IPS DF 19.7 (cell line): ENCODE measurements at places on chromosomes 13 and 19.

- no peak for DNase-seq
Observed at GRCh38 chr13:39016787-39017186, 21.1 kb downstream of the PROSER1 start.

DNA sequence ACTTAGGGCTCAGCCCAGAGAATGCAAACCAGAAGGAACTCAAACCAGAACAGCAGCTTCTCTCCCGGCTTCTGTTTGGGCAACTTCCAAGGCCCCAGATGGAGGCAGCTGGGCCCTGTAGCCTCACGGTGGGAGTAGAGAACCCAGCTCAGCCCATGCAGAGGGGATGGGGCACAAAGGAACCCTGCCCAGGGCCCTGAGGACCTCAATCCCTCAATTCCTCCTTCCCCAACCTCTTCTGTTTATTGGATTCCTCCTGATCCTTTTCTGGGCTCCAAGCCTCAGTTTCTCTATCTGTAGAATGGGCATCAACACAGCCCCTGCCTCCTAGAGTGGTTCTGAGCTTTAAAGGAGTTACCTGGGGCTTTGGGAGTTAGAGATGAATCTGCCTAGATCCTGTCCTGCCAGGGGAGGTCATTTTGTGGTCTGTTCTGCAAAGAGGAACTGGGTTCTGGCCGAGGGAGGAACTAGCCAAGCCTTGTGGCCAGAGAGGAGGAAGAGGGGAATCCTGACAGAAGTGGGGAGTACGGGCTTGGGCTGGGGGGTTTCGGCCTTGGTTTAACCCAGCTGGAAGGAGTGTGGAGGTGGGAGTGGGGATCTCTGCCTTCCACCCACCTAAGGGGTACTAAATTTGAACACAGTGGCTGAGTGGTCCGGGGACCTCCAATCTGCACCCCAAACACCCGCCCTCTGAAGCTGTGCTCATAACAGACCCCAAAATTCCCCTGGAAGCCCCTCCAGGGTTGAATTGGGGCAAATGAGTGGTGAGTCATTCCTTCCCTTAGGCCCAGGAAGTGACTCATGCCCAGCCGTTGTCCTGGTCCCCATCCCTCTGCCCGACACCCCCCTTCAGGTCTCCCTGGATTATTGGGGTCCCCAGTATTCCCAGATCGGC is 2.7 kb downstream of the ADGRE5 start:
- no peak for DNase-seq

- DNase-seq, result no peak
Observed at GRCh38 chr19:3656073-3656746, 29.6 kb upstream of the CACTIN start.

DNA sequence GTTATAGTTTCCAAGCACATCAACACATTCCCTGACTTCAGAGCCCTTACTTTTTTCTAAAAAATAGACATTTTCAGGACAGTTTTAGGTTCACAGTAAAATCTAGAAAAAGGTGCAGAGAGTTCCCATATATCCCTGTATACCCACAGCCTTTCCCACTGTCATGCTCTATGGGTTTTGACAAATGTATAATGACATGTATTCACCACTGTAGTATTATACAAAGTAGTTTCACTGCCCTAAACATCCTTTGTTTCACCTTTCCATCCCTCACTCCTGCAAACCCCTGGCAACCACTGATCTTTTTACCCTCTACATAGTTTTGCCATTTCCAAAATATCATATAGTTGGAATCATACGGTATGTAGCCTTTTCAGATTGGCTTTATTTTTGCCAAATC is 15.6 kb downstream of the NAA16 start:
- no peak for DNase-seq

- DNase-seq, result no peak
Observed at GRCh38 chr13:98896868-98897144, 81.1 kb downstream of the DOCK9 start.

DNA sequence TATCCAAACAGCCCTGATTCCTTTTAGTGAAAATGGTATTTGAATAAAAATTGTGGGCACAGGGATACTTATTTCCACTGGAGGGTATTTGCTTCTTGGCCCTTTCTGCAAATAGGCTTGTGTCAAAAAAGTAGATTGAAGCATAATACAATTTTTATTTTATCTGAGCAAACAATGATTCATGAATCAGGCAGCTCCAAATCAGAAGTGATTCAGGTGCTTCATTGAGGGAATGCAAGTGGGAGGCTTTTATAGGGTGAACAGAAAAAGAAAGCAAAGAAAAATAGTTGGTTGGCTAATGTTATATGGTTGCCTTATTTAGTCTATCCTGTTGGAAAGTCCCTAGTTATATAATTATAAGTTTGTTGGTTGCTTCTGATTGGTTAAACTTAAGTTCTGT is 117.9 kb downstream of the ITGBL1 start:
- DNase-seq, result no peak

- DNase-seq, result no peak
Observed at GRCh38 chr13:20389696-20390525, 135.7 kb downstream of the CRYL1 start.

- no peak for DNase-seq
Observed at GRCh38 chr13:112079696-112080095, 12.7 kb downstream of the SOX1 start.

DNA sequence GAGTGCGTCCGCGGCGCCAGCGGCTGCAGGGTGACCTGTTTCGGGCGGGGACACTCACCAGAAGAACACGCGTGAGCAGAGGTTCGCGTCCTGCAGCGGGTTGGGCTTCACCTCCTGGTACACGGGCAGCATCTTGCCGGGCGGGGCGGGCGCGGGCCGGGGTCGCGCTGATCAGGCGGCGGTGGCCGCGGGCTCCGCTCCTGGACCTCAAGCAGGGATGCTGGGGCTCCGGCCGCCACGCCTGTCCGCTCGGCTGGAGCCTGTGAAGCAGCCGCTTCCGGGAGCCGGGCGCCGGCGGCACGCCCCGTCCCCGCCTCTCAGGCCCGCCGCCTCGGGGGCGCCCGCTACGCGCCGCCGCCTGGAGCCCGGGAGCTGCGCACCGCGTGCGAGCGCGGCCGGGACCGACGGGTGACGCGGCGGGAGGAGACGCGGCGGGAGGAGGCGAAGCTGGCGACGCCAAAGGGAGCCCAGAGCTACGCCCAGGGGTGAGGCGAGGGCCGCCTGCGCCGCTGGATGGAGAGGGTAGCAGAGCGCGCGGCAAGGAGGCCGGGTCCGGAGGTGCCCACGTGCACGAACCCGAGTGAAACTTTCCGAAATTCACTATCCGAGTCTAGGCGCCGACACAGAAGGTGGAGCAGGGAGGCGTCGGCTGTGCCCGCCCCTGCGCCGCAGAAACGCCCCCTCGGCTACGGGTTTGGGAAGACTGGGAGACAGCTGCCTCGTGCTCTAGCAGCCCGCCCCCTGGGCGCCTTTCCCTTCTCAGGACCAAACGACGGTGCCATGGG is at the start of gene ABCC4:
Gene ABCC4, minus strand, starts transcription at position 269 of the 785 bp plus-strand sequence. Its CDS starts 137 bp downstream, at position 132.
- no peak for DNase-seq
